ENCODE measurements at places on chromosomes 12 and 14. TPM values are rescaled to one million over a fixed set of nuclear protein-coding genes. Genes with fewer than 3 reads are reported as not detected.
A peak's percentile ranks its signal among the peaks of the same experiment; 100 is the strongest.

The TEAD4 gene
- total RNA-seq: 6.5 TPM

DNA sequence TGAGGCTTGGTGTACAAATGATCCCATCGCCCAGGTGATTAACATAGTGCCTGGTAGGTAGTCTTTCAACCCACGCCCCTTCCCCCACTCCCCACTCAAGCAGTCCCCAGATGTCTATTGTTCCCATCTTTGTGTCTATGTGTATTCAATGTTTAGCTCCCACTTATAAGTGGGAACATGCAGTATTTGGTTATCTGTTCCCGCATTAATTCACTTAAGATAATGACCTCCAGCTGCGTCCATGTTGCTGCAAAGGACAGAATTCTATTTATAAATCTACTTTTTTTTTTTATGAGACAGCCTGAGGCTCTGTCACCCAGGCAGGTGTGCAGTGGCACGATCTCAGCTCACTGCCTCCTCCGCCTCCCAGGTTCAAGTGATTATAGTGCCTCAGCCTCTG is 15.7 kb downstream of the SPX start:
- DNase-seq: no peak

The PPP1R1A gene
- 30.0 TPM for total RNA-seq

GRCh38 chr12:64180951-64181350 is 41.1 kb downstream of the KICS2 start:
- DNase-seq: no peak

DNA sequence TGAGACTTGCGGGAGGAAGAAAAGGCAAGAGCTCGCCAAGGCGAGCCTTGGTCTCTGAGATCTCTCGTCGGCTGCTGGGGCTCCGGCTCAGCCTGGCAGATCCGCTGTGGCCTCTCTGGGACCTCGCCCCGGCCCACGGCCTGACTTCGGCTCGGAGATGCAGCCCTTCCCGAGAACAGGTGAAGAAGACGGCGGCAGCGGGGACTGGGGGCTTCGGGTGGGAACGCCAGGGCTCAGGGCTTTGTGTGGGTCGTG is 6.0 kb upstream of the HOXC9 start:
- DNase-seq: no peak

- DNase-seq: no peak
Observed at GRCh38 chr14:50874757-50875156, 2.9 kb downstream of the ABHD12B start.

DNA sequence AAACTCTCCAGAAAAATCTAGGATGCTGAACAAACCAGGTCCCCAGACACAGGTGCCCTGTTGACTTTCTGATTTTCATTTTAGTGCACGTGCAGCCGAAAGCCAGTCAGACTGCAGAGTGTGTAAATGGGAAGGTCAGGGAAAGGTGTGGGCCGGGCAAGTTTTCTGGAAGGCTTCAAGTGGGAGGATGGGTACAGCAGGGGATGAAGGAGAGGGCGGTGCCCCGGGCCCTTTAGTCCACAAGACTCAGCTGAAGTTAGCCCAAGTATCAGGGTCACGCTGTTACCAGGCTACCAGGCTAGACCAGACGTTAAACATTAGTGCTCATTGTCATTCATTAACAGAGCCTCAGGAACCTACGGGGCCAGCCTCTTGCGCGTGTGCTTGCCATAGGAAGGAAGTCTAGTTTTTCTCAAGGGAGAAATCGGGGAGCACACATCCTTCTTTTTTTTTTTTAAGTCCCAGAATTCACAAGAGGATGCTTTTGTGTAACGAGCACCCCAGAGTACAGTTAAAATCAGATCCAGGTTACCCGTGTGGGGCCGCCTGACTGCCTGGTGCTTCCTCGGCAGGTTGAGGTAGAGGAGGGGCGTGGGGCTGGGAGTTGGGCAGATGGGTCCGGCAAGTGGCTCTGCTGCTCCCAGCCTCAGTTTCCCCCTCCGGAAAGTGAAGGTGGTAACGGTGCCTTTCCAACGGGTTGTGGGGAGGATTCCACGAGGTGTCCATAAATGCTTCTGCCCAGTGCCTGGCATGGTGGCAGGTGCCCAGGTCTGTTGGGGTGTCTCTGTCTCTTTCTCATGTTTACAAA is 19.1 kb downstream of the BCL7A start:
- DNase-seq: peak; percentile 81

The FGF6 gene
- not detected for total RNA-seq

DNA sequence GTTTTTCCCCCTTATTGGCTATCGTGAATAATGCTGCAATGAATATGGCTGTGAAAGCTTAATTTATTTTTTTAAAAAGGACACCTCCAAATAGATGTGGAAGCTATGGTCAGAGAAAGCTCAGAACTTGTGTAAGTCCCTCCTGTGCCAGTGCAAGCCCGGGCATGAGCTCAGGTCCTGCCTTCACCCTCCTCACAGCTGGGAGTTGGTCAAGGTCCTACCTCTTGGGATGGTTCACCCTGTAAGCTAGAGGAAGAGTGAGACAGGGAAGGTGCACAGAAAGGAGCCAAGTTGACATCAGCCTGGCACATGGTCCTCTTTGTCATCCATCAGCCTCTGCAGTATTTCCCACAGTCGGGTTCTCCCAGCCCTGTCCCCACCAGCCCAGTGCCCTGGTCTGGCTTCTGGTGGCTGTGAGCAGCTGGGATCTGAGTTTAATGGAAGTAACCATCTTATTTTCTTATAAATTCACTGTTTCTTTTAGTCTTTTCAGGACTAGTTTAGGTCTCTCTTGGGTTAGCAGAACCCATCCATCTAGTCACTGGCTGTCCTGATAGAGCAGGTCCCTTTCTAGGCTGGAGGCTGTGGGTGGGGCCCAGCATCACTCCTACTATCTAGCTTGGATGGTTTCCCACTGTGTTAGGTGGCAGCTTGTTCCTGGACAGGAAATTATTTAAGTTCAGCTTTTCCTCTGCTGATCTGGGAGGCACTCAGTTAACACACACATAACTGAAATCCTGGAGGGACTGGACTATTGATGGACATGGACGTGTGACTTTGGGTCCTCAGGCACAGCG is 11.8 kb upstream of the PLEKHG3 start:
- DNase-seq: no peak

DNA sequence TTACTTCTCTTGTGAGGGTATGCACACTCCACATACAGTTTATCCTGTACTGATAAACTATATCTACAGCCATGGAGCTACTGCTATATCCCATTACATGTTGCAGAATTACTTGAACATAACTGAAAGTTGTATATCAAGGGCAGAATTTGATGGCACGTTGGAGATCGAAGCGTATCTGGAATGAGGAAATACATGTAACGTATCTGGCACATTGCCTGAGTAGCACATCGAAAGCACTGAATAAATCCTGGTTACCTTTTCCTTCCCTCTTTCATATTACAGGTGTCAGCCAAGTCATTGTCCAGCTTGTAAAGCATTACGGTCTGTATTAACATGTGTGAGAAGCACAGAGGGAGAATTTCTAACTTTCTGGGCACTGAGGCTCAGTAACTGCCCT is 42.1 kb upstream of the LIN7A start:
- DNase-seq: no peak

DNA sequence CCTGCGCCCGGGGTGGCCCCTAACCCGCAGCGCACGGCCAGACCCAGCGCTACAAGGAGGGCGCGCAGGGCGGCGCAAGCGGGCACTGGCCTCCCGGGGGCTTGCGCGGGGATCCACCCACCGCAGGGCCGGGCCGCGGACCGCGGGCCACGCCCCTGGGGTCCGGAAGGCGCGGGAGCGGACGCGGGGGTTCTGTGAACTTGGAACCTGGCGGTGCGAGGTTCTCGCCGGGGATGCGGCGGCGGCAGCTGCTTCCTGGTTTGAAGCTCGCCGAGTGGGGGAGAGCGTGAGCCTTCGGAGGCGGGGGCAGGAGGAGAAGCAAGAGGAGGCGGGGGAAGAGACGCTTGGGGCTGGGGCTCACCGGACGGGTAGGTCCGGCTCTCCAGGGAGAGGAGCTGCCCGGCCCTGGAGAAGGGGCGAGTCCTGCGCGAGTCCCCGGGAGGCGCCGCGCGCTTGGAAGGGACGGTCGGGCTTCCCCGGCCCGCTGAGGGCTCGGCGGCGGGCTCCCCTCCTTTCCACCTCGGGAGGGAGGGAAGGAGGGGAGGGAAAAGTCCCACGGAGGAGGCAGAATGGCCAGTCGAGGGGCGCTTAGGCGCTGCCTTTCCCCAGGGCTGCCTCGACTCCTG is at the start of gene PRKCH:
PRKCH (plus strand) TSS at position 195 of the 626 bp plus-strand sequence. CDS start 523 bp downstream, outside the sequence.
- peak; percentile 89 for DNase-seq

GRCh38 chr12:59574406-59574805 is 21.4 kb upstream of the SLC16A7 start:
- DNase-seq: no peak

DNA sequence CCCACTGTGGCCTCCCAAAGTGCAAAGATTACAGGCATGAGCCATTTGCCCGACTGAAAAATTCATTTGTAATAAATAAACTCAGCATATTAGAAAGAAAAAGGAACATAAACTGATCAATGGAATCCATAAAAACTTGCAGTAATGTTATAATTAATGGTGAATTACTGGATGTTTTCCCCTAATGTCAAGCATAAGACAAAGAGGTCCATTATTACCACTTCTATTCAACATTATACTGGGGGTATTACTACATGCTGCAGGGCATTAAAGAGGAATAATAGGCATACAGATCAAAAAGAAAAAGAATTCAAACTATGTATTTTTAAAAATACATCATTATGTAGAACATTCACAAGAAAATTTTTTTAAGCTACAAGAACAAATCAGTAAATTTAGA is 926.8 kb downstream of the LRFN5 start:
- DNase-seq: no peak

The GPRC5D gene
- not detected for total RNA-seq

- no peak for DNase-seq
Observed at GRCh38 chr12:47855502-47855901, 35.8 kb upstream of the HDAC7 start.

DNA sequence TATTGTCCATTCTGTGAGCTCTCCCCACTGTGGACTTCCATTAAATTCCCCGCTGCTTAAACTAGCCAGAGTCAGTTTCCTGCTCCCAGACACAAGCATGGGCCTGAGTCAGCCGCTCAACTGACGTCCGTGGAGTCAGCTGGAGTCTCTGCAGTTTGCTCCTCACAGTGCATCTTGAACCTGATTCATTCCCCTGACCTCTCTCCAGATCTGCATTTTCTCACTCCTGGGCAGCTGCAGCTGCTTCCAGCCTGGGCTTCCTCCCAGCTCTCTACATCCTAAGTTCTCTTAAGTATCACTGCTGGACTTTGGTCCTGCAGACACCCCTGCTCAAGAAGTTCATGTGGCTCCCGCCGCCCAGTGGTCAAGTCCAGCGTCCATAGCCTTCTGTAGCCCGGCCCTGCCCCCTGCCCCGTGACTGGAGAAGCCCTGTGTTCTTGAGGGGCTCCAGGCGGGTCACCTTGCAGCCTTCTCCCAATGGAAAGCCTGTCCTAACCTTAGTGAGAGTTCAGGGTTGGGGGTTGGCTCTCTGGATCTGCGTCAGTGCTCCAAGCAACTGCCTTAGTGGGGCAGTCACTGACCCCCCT is 20.0 kb downstream of the NFKBIA start:
- peak; percentile 73 for DNase-seq
